ENCODE measurements at places on chromosomes 7 and 10. TPM values are rescaled to one million over a fixed set of nuclear protein-coding genes. Genes with fewer than 3 reads are reported as not detected.

- no peak overlapping the region for H3K4me3 ChIP-seq
- no peaks in the 10 kb centered on the region for H3K27me3 ChIP-seq
- no peaks in the 10 kb centered on the region for H3K36me3 ChIP-seq
- no peaks in the 10 kb centered on the region for H3K4me1 ChIP-seq
- DNase-seq, result no peak
These were observed 40.4 kb upstream of the DLX5 start for GRCh38 chr7:97064972-97065587.

GRCh38 chr10:111762114-111762513, 421.5 kb downstream of the GPAM start:
- H3K4me1 ChIP-seq, result no peaks in the 10 kb centered on the region
- DNase-seq, result no peak
- H3K27me3 ChIP-seq, result no peaks in the 10 kb centered on the region
- H3K36me3 ChIP-seq, result no peaks in the 10 kb centered on the region
- H3K4me3 ChIP-seq, result no peak overlapping the region
- no peak overlapping the region for H3K27ac ChIP-seq

GRCh38 chr7:91692800-91693199, 187.7 kb downstream of the MTERF1 start:
- DNase-seq, result no peak
- H3K27ac ChIP-seq, result no peak overlapping the region
- no peaks in the 10 kb centered on the region for H3K4me1 ChIP-seq
- no peaks in the 10 kb centered on the region for H3K36me3 ChIP-seq
- no peaks in the 10 kb centered on the region for H3K27me3 ChIP-seq
- H3K4me3 ChIP-seq, result no peak overlapping the region

GRCh38 chr7:76310102-76310957, 7.9 kb downstream of the HSPB1 start:
- no peaks in the 10 kb centered on the region for H3K36me3 ChIP-seq
- H3K4me1 ChIP-seq, result peaks cover 7% of the 10 kb centered on the region
- DNase-seq, result peak; percentile 84
- H3K27me3 ChIP-seq, result no peaks in the 10 kb centered on the region

DNA sequence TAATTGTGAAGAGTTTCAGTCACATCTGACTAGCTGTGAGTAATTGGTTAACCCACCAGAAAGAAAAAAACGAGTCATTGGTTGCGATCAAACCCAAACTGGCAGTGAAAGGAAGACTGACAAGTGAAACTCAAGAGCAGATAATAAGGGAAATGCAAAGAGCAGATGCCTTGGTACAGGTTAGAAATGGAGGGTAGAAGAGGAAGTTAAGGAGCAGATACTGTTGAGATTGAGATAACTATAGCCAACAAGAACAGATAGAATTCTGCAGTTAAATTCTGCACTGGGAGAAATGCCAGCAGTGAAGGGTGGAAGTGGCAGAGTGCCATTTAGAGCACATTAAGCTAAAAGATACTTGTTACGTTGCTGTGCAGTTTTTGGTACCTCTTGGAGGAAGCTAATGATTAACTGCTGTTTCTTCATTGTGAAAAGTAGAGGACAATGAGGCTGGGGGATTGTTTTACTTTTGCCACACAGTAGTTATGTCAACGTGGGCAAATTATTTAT, 65.8 kb downstream of the CDK13 start:
- H3K4me3 ChIP-seq, result no peak overlapping the region
- peak; percentile 11 for DNase-seq
- H3K27ac ChIP-seq, result no peak overlapping the region
- H3K36me3 ChIP-seq, result peaks cover 11% of the 10 kb centered on the region
- no peaks in the 10 kb centered on the region for H3K27me3 ChIP-seq

GRCh38 chr7:157233677-157234076, 95.0 kb downstream of the UBE3C start:
- no peaks in the 10 kb centered on the region for H3K27me3 ChIP-seq
- H3K27ac ChIP-seq, result no peak overlapping the region
- H3K4me3 ChIP-seq, result no peak overlapping the region
- no peaks in the 10 kb centered on the region for H3K4me1 ChIP-seq

DNA sequence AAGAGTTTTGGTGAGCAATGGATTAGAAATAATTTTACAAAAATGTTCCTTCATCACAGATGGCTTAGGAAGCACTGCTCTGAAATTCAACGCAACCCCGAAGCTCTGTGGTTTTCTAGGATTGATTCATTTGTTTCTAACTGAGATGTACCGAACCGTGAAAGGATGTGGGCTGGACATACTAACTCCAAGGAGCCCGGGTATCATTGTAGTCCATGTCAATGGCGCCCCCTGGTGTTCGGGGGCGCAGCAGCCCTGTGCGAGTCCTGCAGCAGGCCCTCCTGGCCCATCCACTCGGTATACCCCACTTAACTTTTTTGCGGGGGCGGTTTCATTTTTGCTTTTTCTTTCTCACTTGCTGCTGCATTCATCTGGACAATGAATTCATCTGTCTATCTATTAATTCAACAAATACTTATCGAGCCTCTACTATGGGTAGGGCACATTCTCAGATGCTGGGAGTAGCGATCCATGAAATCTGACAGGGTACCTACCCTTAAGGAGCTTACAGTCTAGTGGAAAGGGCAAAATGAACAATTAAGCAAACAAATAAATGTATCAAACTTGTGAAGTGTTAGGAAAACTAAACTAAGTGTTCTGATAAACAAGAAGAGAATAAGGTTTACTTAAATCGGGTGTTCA, 25.2 kb upstream of the ITPRID1 start:
- no peaks in the 10 kb centered on the region for H3K4me1 ChIP-seq
- peak; percentile 35 for DNase-seq
- no peak overlapping the region for H3K4me3 ChIP-seq
- no peaks in the 10 kb centered on the region for H3K36me3 ChIP-seq

SLC16A12 gene
- total RNA-seq, result 0.26 TPM

Data from adrenal gland (tissue), 19 donors.